ENCODE measurements at places on chromosomes 2 and 18.
A peak's percentile ranks its signal among the peaks of the same experiment; 100 is the strongest.

DNA sequence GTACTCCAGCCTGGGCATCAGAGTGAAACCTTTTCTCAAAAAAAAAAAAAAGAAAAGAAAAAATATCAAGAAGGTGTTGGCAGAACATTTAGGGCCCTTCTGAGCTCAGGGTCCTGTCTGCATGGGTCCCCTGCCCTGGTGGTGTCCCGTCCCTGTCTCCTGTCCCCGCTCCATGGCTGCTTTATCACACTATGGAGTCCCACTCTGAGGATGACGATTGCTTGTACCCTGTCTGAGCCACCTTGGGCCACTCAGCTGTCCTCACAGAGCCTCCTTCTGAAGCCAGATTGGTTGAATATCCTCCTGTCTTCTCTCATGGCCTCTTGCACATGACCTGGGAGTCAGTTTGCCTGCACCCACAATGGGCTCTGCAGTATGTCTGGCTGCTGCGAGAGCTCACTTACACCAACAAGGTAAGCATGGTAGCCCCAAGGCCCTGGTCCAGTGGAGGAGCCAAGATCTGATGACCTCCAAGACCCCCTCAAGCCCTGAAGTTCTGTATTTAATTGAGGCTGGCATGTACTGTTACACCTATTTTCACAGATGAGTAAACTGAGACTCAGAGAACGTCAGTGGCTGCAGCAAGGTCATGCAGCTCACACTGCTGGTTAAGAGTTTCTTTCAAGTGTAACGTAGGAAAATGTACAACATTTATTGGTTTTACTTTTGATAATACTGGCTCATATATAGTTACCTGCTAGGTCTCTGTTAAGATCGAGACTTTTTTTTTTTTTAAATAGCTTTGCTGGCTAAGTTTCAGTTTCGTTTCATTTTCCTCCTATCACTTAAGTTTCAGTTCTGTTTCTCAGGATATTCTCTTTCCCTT is 16.9 kb upstream of the ZCCHC2 start:
- DNase-seq, result peak; percentile 42

GRCh38 chr2:229909090-229909489 is 12.7 kb downstream of the TRIP12 start:
- no peak for DNase-seq

DNA sequence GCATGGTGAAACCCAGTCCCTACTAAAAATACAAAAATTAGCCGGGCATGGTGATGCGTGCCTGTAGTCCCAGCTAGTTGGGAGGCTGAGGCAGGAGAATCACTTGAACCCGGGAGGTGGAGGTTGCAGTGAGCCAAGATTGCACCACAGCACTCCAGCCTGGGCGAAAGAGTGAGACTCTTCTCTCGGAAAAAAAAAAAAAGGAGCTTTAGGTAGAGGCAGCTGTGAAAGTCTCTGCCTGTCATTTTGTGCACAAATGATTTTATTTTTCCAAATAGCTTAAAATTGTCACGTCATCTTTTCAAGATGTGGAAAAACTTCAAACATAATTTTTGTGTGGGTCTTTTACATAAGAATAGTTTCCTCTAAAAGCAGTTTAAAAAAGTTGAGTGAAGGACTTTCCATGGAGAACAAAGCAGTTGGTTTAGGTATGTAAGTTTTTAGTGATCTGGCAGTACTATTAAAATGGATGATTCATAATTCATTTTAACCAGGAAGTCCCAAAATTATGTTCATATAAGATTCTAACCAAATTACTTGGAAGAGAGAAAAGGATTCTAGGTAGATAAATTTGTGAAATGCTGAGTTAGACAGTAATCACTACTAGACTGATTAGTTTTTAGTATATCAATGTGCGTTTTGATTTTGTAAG is 11.5 kb downstream of the CCNYL1 start:
- DNase-seq, result no peak

GRCh38 chr2:181517685-181518301 is 60.6 kb downstream of the ITGA4 start:
- DNase-seq, result no peak

GRCh38 chr18:25830787-25831186 is 259.6 kb downstream of the SS18 start:
- no peak for DNase-seq

GRCh38 chr18:77144046-77144445 is 11.5 kb upstream of the MBP start:
- no peak for DNase-seq

DNA sequence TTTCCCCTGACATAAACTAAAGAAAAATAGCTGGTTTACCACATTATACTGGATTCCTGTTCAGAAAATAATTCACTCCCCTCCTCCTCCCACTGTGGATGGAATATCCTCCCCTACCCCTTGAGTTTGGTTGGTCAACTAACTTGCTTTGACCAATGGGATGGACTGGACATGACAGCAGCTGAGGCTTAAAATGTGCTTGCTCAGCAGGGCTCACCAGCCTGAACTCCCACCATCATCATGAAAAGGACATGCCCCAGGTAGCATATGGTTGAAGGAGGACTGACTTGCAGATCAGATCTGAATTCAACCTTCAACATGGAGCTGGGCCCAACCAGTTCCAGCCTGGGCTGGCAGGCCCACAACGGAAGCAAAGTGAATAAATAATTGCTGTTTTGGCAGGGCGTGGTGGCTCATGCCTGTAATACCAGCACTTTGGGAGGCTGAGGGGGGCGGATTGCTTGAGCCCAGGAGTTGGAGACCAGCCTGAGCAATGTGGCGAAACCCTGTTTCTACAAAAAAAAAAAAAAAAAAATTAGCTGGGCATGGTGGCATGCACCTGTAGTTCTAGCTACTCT is 284.4 kb downstream of the AFF3 start:
- DNase-seq, result no peak

- DNase-seq, result peak; percentile 50
Measured at GRCh38 chr2:151999053-151999452, 99.8 kb downstream of the CACNB4 start.

DNA sequence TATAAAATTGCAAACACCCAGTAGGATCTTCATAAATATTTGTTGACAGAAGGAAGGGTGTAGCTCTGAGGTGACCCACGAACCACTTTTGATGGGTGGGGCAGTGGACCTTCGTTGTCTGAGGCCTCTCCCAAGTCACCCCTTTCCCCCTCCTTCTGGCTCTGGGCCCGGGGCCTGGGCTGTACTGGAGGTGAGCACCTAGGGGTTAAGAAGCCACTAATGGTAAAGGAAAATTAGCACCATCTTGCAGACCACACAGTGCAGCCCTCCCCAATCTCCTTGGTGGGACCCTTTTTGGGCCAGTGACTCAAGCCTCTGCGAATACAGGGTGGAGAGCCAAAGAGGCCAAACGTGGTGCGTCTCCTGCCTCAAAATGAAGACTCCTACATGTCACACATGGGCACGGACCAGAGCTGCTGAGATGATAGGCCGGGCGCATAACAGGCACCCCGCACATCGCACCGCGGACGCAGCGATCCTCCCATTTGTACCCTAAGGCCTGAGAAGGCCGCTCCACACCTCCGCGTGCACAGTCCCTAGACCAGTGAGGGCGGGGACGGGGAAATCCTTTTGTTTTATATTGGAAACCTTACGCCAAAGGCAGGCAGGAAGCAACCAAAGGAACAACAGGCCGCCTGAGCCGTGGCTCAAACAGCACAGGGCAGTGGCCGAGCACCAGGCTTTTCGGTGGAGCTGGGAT is 31.9 kb upstream of the ATP6V1B1 start:
- DNase-seq, result no peak

- DNase-seq, result no peak
Measured at GRCh38 chr2:223541546-223541945, 60.6 kb downstream of the SCG2 start.

DNA sequence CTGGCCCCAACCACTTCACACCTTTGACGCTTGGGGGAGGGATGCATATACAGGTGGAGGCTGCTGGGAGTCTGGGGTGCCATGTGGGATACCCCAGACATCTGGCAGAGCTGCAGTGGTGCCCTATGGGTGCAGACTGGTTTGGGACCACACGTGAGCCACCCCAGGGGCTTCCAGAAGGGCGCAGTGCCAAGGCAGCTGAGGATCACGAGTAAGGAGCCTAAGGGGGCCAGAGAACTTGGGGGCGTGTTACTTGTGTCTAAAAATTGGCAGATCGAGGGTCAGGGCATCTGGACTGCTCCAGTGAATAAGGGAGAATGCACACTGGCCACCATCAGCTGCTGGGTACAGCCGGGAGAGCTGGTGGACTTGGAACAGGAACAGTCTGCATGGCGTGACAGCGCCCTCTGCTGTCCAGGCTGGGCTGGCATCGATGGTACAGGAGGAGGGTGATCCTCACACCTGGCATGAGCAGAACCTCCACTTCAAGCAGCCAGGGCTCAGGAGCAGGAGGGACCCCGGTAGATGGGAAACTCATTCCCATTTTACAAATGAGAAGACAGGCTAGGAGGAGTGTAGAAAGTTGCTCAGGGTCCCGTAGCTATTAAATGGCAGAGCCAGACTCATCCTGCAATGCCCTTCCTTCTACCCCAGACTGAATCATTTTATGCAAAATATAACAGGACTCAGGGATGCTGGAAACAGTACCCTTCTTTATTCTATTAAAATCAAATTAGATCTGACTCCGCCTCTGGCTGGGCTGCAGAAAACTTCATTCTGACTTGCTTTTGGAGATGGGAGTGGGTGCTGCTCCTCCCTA is 60.4 kb downstream of the ATOH8 start:
- peak; percentile 83 for DNase-seq

DNA sequence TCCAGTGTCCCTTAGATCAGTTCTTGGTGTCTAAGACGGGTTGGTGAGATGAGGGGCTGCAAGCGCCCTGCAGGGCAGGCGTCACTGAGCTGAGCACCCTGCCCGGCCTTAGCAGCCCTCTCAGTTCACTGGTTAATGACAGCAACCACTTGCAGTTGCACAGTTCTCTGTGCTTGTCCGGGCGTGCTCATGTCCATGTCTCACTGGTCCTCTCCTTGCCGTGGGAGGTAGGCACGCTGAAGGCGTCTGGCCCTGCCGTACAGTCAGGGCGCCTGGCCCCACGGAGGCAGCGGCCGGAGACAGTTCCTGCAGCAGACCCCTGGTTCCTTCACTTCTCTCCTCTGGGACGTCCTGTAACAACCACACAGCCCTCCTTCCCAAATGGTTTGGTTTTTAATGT is 75.3 kb downstream of the ARHGEF4 start:
- no peak for DNase-seq

DNA sequence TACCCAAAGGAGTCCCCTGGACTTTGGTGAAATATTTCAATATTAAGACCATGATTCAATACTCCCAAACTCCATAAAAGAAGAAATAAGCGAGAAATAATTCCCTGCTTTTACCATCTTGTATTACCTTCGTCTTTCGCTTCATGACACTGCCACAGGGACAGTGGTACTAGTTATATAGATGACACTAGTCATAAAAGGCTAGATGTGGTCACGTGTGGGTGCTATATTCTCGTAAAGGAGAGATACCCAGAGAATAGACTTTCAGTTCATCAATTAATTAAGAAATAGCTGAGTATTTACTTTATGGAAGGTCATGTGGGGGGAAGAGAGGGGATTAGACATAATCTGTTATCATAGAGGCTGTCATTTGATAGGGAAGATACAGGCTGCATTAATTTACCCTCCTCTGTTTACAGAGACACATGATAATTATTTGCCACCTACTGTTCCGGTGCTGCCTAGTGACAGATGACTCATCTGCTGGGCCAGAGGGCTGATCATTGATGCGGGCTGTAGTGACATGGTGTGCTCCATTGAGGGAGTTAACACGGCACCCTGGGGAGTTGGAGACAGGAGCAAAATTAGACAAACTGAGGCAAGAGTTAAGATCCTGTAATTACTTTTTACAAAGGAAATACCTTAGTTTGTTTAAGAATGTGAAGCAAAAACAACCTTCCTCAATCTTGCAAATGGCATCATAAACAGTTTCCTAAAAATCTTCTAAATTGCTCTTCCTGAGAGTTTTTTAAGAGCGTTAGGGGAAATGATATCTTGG is 78.2 kb upstream of the ITGB6 start:
- no peak for DNase-seq

DNA sequence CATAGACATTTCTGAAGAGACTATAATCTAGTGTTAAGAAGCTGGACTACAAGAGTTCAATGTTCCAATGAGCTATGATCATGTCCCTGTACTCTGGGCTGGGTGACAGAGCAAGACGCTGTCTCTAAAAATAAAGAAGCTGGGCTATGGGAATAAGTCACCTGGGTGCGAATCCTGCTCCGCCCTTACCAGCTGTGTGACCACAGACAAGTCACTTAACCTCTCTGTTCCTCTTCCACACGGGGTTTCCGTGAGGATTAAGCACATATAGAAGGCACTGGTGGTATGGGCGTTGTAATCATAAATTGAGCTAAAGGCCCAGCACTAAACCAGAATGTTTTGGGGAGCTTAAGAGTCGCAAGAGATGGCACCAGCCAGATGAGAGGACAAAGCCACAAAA is 178.5 kb downstream of the HAUS1 start:
- no peak for DNase-seq

GRCh38 chr2:70098032-70098431 is 10.8 kb downstream of the PCBP1 start:
- no peak for DNase-seq

GRCh38 chr18:3660739-3661515 is 211.0 kb downstream of the TGIF1 start:
- DNase-seq, result no peak

DNA sequence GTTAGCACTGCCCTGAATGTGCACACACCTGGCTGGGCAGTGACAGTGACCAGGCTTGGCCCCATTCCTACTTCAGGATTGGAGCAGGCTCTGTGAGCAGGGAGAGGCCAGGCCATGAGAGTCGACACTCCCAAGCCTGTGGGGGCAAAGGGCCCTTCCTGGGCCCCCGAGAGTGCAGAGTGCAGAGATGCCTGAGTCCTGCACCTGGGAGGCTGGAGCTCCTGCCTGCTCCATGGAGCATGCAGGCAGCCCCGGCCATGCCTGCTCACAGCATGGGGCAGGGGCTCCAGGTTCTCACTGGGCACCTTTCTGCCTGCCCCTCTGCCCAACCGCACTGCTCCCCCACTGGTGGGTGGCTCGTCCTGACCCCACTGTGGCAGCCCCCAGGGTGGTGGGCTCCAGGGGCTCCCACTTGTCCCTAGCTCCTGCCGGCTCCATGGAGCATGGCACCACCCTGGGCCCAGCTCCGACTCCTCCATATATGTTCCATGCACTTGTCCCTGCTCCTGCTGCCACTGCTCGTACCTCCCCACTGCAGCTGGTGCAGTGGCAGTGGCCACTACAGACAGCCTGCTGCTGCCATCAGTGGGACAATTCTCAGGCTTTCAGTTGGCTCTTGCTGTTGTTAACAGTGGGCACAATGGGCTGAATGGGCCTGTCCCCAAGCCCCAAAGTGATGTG is 282.0 kb downstream of the RPRM start:
- no peak for DNase-seq

DNA sequence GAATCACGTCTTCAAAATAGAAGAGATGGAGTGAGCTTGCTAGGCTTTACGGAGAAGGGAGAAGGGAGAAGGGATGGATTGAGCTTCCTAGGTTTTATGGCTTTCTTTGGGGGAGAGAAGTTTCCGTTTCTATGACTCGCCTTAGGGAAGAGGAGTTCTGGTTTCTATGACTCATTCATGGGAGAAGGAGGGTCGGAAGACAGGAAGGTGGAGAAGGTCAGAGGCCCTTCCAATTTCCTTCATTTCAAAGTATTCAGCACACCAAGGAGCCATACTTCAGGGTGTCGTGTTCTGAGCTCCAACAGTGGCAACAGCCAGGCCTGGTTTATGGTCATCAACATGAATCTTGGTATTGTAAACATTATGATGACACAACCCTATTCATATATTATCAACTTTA is 284.7 kb upstream of the VWC2L start:
- DNase-seq, result no peak

All from stimulated activated CD4-positive, alpha-beta T cell treated with anti-CD3 and anti-CD28 coated beads, Interleukin-4, amount 100 ng/mL, for 24 hours (primary cell).